ENCODE measurements at places on chromosomes 1 and 21.

DNA sequence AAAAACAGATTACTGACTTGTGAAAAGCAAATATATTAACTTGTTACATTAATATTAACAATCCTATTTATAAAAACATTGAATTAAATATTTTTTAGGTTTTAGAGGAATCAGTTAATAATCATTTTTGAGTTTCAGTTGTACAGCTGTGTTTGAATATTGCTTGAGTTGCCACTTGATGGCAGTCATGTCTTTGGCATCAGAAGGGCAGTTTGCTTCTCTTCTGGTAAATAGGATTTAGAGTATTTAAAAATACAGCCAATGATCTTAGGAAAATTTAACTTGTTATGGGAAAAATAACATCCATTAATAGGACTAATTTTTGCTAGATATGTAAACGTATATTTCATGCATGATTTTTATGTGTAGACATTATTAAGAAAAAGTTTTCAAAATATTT is 234.1 kb downstream of the NCAM2 start:
- peak; percentile 16 for DNase-seq

DNA sequence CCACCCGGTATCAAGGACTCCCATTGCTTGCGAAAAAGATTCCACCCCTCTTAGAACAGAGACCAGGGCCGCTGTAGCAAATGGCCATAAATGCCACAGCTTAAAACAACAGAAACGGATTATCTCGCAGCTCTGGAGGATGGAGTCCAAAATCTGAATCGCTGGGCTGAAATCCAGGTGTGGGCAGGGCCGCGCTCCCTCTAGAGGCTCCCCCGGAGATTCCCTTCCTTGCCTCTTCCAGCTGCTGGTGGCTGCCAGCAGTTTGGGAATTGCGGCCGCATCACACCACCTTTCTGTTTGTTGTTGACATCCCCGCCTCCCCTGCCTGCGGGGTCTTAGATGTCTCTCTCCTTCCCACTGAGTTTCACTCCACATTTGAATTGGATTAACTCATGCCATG is 15.6 kb downstream of the PDE9A start:
- no peak for DNase-seq

- DNase-seq = no peak
These were observed 652.9 kb downstream of the PLA2G4A start for GRCh38 chr1:187481581-187482148.

GRCh38 chr1:206612129-206612876 is at the start of gene EIF2D:
EIF2D (minus strand) TSS chr1:206612465; CDS start chr1:206612342, 123 bp downstream.
- peak; percentile 100 for DNase-seq

GRCh38 chr1:109801791-109802135 is 38.0 kb upstream of the EPS8L3 start:
- no peak for DNase-seq

DNA sequence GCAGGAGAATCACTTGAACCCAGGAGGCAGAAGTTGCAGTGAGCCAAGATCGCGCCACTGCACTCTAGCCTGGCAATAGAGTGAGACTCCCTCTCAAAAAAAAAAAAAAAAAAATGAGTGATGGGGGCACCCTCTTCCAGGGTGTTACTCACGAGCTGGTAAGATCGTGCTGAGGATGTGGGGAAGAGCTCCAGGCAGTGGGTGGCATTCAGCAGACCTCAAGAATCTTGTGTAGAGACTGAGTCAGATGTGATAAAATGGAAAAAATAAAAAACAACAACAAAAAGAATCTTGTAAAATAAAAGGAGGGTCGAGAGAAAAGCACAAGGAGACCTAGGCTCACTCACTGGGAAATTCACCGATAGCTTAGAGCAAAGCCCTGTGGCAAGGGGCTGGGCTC is 38.5 kb downstream of the EPHA2 start:
- DNase-seq = no peak

- peak; percentile 31 for DNase-seq
These were observed 46.5 kb upstream of the RNF11 start for GRCh38 chr1:51189421-51190073.
